ENCODE measurements at places on chromosomes 3 and 15.

DNA sequence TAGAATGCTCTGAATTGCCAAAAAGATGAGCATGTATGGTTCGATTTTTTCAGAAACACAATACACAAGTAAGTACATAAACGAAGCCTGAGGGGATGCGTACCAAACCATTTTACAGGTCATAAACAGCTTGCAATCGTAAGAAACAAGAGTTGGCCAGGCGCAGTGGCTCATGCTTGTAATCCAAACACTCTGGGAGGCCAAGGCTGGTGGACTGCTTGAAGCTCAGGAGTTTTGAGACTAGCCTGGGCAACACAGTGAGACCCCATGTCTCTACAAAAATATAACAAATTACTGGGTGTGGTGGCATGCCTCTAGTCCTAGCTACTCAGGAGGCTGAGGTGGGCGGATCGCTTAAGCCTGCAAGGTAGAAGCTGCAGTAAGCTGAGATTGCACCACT, 13.4 kb downstream of the TRA2B start:
- no peak for DNase-seq

DNA sequence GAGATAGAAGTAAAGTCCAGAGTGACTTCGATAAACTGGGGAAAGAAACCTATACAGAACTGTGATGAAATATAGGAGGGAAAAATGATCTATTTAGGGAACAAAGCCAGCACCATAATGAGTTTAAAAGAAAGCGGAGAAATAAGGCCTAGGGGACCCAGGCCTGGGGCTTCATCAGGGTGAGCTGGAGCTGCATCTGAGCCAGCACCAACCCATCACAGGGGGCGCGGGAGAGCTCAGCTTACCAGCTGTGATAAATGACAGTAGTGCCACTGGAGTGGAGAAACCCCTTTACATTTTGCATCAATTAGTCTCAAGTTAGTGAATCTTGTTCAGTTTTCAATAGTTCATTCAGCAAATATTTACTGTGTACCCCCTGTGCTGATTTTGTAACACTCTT, 21.3 kb downstream of the PODXL2 start:
- no peak for DNase-seq

DNA sequence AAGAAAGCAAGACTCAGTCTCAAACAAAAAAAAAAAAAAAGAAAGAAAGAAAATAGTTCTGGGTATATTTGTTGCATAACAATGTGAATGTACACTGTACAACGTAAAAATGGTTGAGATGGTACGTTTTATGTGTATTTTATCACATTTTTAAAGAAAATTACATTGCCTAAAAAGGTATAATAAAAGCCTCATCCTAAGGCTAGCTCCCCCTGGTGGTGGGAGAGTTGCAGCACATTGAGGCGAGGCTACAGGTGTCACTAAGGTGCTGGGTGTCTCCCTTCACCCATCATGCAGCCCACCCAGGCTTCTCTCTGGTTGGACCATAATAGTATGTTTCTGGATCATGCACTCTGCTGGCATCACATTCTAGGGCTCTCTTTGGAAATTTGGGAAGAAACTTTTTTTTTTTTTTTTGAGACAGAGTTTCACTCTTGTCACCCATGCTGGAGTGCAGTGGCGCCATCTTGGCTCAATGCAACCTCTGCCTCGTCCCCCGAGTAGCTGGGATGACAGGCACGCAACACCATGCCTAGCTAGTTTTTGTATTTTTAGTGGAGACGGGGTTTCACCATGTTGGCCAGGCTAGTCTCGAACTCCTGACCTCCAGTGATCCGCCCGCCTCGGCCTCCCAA, 12.4 kb upstream of the RAB11A start:
- no peak for DNase-seq

DNA sequence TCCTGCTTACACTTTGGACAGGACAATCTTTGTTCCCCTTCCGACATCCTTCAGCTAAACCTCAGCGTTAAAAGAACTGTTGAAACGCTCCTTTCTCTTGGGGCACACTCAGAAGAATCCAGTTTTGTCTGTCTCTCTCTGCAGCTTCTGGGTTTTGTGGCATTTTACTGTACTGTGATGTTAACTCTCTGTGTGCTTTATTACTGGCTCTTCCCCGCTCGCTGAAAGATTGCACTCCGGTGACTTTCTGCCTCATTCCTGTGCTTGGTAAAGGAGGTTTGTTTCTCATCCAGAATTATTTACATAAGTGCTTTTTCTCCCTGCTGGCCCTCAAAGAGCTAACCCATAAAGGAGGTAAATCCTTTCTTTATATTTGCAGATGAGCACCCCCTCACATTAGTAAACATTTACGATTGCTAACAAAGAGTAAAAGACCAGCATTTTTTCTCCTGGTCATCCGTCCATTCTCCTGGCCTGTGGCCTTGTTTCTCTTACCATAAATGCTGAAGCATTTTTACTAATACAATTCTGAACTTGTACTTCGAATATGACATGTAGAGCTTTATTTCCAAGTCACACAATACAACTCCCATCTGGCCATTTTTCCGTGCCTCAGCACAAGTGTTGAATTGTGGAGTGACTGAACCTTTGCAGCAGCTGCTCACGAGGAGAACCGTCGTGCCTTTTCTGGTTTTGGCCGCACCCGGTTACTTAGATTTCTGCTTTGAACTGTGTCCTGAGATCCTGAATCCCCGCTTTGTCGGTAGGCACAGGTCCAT, 69.3 kb upstream of the RPL35A start:
- DNase-seq = no peak

- DNase-seq = no peak
Observed at GRCh38 chr15:73232776-73233175, 136.0 kb downstream of the HCN4 start.

DNA sequence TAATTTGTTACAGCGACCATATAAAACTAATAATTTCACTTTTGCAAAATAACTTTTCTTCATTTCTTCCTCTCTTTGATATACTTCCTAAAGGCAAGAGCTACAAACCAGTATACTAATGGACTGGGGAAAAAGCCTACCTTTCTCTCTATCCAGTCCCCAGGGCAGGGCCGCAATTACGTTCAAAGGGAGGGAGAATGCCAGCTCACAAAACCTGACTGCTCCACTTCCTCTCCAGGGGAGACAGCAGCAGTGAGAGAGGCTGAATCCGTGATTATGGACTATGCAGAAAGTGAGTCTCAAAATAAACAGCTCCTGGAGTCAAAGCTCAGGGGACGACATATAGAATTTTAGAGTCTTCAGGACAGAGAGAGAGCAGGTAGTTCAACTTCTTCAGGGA, 126.9 kb upstream of the HES1 start:
- no peak for DNase-seq

DNA sequence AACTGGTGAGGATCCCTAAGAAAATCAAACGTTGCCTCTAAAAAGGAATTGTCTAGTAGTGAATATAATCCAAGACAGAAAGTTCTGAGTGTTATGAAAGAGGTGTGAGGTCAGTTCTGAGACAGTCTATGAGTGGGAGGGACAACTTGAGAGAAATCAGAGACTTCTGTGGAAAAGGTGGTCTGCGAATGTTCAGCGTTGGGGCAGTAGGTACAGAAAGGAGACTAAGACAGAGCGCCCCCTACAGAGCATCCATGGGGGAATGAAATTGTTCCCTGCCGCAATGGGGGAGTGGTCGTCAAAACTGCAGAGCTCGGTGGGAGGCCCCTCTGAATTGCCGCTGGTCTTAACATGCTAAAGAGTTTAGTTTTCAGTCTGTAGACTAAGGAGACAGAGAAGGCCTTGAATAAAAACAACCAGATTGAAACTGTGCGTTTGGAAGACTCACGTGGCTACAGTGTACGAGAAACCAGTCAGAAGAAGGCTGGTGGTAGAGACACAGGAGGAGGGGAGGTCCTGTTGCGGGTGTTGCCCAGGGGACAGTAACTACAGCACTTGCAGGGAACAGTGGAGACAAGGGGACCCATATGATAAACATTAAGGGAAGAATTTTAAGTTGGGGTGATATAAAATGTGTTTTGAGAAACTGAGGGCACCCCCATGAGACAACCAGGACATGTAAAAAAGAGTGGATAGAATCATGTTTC, 6.9 kb downstream of the TNIK start:
- no peak for DNase-seq

DNA sequence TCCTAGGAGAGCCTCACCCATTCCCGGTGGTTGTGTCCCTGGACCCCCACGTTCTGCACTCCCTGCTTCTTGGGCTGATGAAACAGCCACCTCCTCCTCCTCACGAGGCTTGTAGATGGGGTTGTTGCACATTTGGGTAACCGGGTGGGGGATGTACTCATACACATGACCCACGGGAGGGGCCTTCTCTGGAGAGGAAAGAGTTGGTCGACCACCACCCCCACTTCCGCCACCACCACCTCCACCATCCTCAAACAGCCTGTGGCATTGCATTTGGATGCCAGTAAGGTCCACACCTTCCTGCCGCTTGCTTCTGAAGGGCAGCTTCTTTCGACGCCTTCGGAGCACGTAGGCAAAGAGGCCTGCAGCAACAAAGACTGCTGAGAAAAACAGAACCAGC, 7.7 kb downstream of the SLITRK3 start:
- no peak for DNase-seq

GRCh38 chr15:87626860-87627259, 629.7 kb downstream of the NTRK3 start:
- no peak for DNase-seq

Data from DMS79 (cell line).